Stimulated activated naive CD4-positive, alpha-beta T cell (primary cell): ENCODE measurements at places on chromosomes 12 and 14.

DNA sequence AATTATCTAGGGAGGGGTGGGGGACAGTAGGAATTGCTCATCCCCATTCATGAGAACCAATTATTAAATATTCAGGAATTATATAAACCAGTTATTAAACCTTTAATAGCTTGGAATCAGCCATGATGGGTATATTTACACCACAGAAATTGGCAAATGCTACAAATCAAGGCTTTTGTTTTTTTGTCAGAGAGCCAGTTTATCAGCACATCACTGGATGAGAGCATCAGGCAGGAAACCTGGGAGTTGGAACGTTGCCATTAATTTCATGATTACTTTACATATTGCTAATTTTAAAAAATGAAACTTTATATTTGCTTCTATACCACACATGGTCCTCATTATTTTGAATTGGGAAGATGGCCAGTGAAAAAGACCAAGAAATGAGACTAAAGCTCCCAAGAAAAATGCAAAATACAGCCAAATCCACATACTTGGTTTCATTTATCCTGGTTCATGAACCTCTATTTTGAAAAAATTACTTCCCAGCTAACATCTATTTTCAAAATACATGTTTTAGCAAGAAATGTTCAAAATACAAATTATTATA, 48.4 kb downstream of the ATL1 start:
- no peak for DNase-seq

DNA sequence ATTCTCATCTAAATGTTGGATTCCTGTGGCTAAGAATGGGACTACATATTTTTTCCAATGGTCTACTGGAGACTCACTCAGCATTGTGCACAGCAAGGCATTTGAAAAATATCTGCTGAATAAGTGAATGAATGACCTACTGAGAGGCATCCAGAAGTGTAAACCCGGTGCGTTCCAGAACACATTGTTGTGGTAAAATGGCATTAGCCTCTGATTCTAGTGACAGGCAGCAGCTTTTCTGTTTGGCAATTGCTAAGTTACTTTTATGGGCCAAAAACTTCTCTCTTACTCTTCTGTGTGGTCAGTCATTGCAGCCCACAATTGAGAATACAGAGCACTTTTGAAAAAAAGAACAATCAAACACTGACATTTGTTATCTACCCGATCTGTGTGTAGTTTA, 36.5 kb downstream of the WIF1 start:
- DNase-seq: no peak

DNA sequence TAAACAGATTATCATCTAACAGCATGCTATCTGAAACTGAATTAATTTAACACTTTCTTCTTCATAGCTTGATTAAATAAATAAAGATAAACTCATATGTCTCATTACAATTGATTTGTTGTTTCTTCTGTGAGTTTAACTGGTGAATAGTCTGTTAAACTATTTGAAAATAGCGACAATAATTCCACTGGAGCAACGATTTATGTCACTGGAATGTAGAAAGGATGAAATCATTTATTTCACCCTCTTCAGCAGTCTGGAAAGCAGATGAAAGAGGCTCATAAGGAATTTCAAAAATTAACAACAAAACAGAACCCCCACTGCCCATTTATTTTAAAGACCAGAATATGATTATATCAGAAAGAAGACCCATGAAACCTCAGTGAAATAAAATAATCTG, 1165.1 kb upstream of the USP15 start:
- no peak for DNase-seq

GRCh38 chr14:99521176-99522024, 40.2 kb downstream of the CCNK start:
- no peak for DNase-seq

DNA sequence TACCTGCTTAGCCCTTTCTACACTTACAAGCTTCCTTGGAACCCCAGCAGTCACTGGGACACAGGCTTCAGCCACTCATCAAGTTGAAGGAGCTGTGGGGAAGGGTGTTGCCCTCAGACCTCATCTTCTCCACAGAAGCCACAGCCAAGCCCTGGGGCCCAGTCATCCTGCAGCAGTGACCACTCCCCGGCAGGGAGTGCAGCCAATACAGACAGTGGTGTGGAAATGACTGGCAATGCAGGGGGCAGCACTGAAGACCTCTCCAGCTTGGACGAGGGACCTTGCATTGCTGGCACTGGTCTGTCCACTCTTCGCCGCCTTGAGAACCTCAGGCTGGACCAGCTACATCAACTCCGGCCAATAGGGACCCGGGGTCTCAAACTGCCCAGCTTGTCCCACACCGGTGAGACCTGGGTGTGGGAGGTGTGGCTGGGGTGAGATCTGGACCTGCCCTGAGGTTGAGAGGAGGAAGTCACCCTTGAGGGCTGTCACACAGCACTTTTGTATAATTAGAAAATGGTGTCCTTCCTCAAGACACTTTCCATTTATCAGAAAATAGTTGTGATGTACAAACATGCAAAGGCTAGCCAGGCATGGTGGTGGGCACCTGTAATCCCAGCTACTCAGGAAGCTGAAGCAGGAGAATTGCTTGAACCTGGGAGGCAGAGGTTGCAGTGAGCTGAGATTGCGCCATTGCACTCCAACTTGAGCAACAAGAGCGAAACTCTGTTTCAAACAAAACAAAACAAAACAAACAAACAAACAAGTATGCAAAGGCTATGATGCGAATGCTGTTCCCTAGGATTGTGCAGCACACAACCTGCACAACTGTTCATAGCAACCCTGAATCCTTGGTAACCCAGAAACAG, 9.9 kb downstream of the GLI1 start:
- no peak for DNase-seq
